Activated CD4-positive, CD25-positive, alpha-beta regulatory T cell treated with anti-CD3 and anti-CD28 coated beads, Interleukin-2, amount 50 U/mL, for 16 hours (primary cell): ENCODE measurements at places on chromosomes 4 and X.

DNA sequence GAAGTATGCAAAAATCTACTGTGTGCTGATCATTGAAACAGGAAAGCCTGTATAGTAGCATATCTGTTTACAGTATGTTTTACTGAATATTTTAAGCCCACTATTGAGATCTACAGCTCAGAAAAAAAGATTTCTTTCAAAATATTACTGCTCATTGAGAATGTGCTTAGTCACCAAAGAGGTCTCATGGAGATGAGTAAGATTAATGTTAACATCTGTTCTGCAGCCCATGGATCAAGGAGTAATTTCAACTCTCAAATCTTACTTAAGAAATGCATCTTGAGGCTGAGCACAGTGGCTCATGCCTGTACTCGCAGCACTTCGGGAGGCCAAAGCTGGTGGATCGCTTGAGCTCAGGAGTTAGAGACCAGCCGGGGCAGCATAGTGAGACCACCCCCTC lies 3.3 kb downstream of the RNF4 start:
- no peak for DNase-seq

DNA sequence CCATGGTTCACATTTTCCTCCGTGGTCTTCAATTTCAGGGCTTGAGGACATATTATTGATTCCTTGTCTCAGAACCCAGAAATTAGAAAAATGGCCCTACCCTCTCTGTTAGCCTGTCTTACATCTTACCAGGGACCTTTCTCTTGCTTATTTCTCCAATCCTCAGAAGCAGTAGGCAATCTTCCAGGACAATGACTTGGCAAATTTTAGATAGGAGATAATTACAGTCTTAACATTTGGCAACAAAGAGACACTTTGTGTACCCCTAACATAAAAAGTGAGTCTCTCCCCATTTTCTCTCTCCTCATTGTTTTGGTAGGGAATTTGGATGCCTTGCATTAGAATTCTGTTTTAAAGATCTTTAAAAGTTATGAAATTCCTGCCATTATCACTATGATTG lies 778.1 kb upstream of the SLIT2 start:
- DNase-seq = no peak

DNA sequence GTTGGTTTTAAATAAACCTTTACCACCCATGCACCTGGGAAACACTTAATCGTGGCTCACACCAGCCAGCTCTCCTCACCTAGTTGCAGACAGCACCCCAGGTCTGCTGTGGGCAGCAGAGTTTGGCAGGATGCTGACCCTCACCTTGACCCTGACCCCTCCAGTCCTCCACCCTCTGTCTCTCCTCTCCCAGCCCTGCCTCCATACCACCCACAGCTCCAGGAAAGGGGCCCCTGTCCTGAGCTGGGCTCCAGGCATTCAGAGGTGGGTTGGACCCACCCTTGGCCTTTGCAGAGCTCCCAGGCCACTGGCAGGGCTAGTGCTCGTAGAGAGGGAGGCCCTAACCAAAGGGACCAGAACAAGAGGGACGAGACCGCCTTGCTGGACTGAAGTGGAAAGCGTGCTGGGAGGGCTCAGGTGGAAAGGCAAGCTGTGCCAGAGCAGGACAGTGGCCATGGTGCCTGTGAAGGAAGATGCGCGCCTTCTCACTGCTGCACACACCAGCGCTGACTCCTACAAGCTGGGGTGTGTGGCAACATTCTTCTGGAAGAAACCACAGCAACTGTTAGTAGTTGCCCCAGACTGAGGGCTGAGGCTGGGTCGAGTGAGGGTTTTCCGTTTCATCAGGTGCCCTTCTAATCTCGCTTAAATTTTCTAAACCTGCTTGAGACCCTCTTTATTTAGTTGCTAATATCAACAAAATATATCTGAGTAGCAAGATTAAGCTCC lies 10.7 kb upstream of the S100P start:
- DNase-seq = no peak

DNA sequence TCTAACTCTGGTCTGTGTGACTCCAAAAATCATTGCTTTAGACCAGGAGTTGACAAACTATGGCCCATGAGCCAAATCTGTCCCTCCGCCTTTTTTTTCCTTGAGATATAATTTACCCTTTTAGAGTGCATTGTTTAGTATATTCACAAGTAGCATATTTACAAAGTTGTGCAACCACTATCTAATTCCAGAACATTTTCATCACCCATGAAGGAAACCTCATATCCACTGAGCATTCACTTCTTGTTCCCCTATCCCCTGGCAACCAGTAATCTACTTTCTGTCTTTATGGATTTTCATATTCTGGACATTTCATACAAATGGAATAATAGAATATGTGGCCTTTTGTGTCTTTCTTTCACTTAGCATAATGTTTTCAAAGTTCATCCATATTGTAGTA lies 67.4 kb upstream of the CITED1 start:
- no peak for DNase-seq

GRCh38 chrX:120419463-120419862 lies 49.6 kb downstream of the LAMP2 start:
- no peak for DNase-seq

DNA sequence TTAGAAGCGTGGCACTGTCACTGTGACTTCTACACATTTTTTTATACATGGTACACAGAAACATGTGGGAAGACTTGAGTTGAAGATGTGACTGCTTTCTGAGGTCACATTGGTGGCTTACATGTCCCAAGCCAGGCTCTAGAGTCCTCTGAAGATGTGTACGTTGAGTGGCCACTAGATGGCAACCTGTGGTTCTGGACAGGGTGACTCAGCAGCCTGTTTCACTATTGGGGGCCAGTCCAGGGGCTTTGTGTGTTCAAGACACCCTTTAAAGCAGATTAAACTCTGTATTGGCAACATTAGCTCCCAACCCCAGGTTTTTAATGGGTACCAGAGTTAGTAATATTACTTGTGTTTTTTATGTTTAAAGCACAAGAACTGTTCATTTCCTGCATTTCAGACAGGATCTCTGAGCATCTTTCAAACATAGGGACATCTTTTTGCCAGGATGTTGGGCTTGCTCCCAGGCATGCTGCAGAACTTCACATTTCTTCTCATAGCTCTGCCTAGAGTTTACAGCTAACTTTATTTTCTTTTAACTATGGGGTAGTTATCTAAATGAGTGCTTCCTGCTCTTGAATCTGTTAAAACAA lies 53.0 kb downstream of the DCUN1D4 start:
- DNase-seq = peak; percentile 3

GRCh38 chr4:108619372-108620100 lies 840 bp upstream of the RPL34 start:
- DNase-seq = no peak

DNA sequence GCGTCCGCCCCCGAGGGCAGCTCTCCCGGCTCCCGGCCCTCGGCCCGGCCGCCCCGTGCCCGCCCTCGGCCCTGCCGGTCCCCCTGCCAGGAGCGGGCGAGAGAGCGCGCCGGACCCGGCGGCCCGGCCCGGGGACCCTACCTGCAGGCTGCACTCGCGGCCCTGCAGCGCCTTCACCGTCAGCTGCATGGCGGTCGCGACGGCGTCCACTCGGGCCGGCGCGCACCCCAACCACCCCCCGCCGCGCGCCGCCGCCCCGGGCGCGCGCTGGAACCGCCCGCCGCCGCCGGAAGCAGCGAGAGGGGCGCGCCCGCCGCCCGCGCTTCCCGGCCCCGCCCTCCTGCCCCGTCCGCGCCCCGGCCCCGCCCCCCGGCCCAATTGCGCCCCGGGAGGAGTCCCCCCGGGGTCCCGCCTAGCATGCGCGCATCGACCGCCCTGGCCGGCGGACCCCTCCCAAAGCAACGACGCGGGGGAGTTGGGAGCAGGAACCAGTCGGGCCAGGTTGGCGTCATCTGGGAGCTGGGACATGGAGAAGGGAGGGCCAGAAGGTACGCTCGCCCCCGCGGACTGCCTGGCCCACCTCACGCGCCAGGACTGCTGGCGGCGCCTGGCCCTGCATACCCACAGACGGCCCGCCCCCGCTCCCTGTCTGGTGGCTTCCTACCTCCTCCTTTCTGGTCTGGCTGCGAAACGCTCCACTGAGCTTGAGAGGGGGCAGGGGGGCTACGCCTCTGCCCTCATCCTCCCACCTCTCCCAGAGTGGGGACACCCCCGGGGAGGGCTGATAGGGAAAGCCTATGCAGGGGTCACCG lies at the start of gene UBL4A:
UBL4A (minus strand) TSS at position 220 of the 812 bp plus-strand sequence; CDS start at position 189, 31 bp downstream.
- no peak for DNase-seq

DNA sequence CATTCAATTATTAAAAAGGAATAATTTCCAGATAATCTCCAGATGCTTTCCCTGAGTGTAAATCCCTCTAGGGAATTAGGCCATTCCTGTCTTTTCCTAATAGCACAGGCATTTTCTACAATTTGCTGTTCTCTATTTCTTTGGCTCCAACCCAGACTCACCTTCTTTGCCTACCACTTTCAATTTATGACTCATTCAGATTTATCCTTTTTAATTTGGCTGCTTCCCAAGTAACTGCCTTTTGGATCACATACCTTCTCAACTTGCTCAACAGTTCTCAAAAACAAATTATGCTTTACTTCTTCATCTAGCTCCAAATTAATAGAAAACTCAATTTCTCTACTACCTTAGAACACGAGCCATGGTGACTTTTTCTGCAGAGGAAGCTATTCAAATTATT lies 1166.3 kb upstream of the PCDH7 start:
- no peak for DNase-seq

DNA sequence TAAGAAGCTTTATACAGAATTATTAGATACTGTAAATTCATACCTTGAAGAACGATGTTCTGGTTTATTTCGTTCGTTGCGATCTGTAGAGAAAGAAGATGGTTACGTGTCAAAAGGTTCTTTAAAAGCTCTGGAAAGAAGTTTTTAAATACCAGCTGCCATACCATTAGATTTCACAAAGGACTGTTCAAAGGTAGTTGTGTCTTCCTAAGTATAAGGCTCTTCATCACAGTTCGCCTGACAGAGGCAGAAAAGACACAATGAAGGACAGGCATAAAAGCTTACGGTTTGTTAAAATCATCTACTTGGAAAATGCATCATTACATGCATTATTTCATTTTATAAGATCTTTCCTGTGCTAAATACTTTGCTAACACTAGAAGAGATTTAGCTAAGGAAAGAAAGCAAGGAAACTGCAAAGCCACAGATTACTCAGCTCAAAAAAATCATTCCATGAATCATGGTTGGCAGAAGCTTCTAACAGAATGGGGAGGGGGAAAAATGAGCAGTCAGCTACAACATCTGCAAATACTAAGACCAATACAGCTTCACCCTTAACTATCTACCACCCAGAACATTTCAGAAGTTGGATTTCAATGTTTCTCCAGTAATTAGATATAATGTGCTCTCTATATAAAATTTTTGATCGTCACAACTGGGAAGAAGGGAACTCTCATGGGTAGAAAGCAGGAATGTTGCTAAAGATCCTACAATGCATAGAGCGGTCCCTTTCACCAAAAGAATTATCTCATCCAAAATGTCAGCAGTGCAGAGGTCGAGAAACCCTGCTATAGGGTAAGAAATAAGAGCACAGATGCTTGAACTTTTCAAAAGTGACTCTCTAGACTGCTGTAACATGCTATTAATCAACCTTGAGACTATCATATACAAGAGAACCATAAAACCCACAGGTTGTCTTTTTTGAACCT lies 50.7 kb upstream of the PRSS48 start:
- no peak for DNase-seq

DNA sequence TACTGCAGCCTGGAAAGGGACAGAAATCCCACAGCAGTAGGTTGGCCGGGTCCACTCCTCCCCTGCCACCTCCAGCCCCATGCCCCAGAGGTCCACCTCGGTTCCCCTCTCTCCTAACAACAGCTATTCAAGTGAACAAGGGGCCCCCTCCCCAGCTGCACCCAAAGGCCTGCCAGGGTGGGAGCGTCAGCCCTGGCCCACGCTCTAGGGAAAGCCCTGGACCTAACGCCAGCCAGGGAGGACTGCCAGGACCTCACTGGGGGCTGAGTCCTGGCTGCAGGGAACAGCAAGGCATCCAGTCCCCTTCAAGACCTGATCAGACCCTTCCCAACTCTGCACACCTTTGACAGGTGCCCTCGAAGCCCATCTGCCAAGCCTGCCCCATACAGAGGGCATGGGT lies 13.2 kb downstream of the SLC6A8 start:
- no peak for DNase-seq

DNA sequence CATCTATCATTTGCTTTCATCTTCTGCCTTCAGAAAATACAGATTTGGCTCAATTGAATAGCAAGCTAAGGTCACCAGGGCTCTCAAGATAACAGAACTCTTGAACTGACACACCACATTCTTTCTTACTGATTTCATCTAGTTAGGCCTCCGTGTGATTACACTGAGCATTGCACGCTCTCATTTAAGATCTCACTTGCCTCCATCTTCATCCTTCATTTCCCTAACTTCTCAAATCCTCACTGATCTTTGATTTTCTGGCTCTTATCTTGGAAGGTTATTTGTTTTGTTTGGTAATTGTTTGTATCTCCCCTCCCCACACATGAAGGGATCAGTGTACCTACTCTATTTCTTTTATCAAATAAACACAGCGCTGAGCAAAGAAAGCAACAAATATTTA lies 47.7 kb downstream of the MANBA start:
- no peak for DNase-seq

GRCh38 chrX:50075630-50076339 lies 125.0 kb downstream of the AKAP4 start:
- DNase-seq = no peak

DNA sequence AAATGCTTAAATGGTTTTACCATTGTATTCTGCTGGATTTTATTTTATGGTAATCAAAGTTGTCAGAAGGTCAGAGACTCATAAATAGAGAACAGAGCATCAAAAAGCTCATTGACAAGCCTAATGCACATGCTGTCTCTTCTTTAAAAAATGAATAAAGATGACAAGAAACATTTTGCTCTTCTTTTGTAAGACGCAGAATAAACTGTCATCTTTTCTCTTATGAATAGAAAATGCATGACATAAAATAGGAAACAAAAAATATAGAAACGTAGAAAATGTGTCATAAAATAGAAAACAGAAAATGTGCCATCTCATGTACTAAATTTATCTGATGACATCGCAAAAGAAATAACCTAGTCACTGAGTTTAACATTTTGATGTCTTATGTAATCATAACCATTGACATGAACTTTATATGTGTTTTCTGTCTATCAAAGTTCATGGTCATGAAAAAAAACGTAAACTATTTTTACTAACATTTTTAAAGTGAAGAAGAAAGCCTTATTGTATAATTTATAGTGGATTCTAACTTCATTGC lies 484.1 kb downstream of the TRIML1 start:
- no peak for DNase-seq

DNA sequence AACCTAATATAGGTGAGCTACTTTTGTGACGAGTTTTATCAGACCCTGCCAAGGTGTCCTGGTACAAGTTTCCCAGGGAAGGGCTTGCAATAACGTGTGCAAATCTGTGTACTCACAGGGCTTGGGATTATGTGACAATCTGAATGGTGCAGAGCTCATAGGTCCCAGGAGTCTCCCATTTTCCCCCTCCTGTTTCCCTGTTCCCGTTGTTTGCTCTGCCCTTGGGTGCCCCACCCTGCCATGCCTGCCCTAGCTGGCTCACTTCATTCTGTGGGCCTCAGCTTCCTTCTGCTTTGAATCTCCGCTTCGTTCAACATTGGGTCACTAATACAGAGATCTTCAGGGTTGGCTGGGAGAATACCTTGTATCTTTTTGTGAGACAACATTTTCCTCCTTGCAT lies 90.3 kb upstream of the HPF1 start:
- no peak for DNase-seq
